ENCODE measurements at places on chromosomes 6 and 20.

DNA sequence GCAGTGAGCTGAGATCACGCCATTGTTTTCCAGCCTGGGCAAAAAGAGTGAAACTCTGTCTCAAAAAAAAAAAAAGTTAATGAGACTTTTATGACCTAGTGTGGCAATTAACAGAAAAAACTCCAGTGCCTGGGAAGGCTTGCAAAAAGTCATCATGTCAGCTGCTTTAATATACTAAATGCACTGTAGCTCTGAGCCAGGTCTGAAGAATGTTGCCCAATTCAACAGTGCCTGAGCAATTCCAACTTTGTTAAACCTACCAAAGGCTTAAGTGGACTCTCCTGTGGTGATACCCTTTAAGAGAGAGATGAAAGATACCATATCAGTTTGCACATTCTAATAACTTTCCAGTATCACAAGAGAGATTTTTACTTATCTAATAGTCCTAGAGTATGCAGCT lies 6.5 kb upstream of the ROS1 start:
- no peak for DNase-seq

- DNase-seq, result no peak
These were observed 22.2 kb upstream of the ATXN1 start for GRCh38 chr6:16783509-16783908.

- DNase-seq, result no peak
These were observed 154.0 kb downstream of the KIF16B start for GRCh38 chr20:16419138-16419715.

GRCh38 chr20:47230811-47231256 lies 125.7 kb downstream of the ZMYND8 start:
- DNase-seq, result peak; percentile 82

DNA sequence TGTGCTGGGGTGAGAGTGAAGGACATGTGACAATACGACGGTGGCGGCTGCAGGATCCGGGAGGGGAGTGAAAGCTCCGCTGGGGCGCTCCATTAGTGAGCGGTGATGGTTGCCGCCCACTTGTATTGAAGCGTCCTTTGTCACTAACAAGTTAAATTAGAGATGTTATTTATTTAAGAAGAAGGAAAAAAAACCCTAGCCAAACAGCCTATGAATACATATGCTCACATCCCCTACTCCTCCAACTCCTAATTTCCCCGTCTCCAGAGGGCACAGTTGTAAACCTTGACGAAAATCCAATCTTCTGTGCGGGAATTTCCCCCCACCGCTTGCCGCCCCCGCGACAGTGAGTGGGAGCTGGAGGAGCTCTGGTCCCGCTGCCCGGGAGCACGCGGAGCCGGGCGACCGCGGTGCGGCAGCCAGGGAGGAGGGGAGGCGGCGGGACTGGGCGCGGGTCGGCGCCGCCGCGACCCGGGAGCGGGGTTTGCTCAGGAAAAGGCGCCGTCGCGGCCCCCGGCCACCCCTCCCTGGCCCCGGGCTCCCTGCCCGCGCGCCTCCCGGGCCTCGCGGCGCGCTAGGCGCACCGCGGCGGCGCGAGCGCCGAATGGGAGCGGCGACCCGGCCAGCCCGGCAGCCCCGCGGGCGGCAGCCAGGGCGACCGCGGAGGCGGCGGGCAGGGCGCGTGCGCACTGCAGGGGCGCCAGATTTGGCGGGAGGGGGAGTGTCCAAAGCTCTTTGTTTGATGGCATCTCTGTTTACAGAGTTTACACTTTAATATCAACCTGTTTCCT lies at the start of gene MYB:
MYB (plus strand) TSS at position 767 of the 791 bp plus-strand sequence. CDS start 206 bp downstream, outside the sequence.
- peak; percentile 62 for DNase-seq

DNA sequence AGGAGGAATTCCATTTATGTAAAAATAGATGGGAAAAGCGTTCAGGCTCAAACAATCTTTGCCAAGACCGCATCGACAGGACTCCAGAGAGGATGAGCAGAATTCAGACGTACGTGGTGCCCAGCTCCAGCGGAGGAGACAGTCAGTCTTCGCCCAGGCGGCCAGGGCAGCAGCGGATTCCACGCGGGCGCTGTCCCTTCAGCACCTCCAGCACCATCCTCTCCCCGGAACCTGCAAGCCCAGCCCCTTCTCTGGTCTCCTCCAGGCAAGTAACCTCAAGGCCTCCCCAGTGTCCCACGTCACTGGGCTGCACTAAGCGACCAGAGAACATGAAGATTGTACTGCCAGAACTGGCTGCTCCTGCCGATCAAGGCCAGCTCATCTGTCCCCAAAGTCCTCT lies 2.8 kb upstream of the KCNQ2 start:
- DNase-seq, result peak; percentile 38

DNA sequence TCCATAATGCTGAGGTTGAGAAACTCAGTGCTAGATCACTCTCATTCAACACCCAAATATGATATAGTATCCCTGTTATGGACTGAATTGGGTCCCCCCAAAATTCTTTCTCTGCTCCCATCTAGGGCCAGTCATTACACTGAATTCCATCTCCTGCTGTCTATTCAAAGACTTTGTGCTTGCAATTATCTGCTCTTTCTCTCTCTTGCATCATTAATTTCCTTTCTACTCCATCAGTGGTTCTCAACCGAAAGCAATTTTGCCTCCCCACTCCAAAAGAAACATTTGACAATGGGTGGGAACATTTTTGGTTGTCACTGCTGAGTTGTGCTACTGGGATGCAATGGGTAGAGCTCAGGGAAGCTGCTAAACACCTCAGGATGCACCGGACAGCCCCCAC lies 271.5 kb upstream of the CDYL start:
- DNase-seq, result no peak

DNA sequence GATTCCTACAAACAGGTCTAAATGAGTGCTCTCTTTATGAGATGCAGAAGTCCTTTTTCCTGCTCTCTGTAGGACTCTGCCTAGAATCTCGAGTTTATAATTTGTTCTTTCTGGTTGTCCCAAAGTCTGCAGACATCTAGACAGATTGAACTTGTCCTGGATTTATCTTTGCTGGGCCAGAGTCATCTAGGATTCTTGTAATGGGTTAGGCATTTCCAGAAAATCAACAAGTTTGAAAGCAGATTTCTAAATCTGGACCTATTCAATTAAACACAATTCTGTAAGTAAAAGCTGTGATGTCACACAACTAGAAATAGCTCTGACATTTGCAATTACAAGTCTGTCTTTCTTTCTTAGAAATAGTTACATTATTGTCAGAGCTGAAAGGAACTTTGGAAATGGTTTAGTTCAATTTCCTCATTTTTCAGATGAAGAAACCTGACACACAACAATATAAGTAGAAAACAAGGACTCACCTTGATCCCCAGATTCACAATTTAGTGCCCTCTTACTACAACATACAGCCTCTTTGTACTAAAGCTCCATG lies 4.2 kb upstream of the RSPO3 start:
- no peak for DNase-seq

GRCh38 chr6:68741501-68742386 lies 106.7 kb downstream of the ADGRB3 start:
- no peak for DNase-seq

- DNase-seq, result no peak
These were observed 121.2 kb downstream of the THBS2 start for GRCh38 chr6:169132352-169132940.

DNA sequence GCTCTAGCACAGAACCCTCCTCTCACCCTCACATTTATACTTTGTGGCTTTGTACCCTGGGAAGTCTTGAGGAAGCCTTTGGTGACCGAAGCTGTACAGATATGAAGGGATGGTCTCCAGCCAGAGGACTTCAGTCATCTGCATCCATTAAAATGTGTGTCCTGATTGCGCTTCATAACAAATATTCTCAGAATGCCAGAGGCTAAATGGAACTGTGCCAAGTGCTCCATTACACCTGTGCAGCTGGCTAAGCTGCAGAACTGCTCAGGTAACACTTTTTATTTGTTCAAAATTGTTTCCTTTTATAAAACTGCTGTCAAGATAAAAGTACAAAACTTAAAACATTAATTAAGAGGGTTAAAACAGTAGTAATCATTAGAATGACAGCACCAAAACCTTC lies 22.3 kb downstream of the TPBG start:
- no peak for DNase-seq

- DNase-seq, result no peak
These were observed 20.1 kb upstream of the NCOA3 start for GRCh38 chr20:47481330-47482216.

DNA sequence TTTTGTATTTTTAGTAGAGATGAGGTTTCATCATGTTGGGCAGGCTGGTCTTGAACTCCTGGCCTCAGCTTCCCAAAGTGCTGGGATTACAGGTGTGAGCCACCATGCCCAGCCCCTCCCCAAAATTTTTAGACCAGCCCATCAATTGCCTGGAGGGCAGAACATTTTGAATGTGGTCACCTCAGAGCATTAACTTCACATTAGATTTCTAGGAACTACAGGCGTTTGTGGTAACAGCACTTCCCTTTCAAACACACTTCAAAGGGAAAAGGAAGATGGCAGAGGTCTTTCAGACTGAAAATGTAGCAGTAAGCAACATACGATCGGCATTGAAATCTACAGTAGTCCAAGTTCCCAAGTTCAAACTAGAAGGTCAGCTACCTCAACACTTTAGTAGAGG lies 12.3 kb upstream of the SLA2 start:
- no peak for DNase-seq

DNA sequence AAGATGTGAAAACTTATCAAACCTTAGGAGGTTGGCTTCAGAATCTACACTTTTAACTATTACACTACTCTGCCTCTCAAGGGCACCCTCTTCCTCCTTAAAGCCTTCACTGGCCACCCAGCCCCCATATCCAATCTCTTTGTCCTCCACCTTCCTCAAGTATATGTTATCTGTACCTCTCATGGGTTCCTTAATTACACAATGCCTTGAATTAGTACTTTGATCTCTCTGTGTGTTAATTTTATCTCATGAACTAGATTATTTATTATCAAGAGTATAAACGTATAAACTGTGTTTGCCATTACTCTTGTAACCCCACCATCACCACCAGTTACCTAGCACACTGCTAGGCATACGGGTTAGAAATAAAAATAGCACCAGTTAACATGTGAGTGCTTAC lies 83.3 kb downstream of the NCR2 start:
- no peak for DNase-seq

DNA sequence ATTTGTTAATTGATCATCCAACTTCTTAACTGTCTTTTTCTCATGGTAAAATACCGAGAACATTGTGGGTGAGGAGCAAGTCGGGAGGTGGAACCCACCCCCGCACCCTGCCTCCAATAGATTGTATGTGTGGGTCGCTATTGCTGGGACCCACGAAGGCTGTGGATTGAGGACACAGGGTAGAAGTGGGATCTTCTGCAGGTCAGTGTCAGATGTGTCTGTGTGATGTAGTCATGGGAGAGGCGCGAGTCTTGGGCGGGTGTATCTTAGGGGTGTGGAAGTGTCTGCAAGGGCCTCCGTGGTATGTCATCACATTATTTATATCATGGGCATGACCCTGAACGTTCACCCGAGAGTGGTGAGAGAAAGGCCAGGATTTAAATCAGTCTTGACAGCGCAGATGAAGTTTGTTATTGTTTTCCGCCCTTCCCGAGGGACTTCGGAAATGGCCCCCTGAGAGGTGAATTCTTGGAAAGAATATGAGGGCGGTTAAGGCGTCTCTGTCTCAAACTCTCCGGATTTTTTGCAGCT lies 472 bp upstream of the PAQR8 start:
- DNase-seq, result peak; percentile 56

DNA sequence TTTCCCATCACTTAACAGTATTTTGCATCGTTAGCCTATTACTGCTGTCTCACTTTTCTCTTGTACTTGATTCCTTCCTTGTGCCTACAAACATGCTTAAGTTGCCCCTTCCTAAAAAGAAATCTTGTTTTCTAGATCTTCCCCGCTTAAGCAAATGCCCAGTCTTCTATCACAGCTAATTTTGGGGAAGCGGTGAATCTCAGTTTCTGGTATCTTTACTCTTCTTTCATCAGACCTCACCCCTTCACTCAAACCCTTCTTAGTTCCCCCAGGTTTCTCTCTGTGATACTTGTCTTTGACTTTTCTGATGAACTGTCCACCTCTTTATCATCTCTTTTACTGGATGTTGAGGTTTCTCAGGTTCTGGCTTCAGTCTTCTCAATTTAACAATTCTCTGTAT lies 14.2 kb downstream of the VAPB start:
- no peak for DNase-seq

DNA sequence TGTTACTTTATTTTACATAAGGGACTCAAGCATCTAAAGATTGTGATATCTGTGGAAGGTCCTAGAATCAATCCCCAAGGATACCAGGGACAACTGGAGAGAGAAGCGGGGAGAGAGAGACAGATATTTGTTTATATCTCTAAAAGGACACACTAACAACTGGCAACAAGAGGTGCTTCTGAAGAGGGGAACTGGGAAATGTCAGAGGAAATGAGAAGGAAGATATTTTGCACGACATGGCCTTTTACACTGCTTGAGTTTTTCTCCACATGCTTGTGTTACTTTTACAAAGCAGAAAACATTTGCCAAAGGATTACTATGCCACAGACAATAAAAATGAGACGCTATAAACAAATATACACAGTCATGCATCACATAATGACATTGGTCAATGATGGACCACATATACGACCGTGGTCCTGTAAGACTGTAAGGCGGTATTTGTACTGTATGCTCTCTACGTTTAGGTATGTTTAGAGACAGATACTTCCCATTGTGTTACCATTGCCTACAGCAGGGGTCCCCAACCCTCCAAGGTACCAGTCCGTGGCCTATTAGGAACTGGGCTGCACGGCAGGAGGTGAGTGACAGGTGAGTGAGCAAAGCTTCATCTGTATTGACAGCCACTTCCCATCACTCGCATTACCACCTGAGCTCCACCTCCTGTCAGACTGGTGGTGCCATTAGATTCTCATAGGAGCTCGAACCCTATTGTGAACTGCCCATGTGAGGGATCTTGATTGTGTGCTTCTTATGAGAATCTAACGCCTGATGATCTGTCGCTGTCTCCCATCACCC lies 64.6 kb upstream of the PTPN1 start:
- DNase-seq, result no peak

GRCh38 chr6:152380351-152380767 lies 256.8 kb downstream of the SYNE1 start:
- DNase-seq, result peak; percentile 86

DNA sequence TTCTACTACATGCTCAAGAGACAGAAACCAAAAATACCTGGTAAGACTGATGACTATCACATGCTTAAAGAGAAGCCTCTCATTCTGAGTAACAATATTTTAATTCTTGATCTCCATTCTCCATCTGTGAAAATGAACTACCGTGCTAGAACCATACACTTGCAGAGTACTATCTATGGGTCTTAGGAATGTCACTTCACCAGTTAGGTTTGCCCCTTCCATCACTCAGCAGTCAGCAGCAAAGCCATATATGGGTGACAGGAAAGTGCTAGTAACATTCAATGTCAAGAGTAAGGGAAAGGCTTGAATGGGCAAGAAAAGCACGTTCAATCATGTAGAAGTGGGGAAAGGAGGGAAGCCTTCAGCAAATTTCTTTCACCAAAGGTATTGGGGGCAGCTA lies 2.3 kb downstream of the DNAAF9 start:
- DNase-seq, result no peak

- DNase-seq, result peak; percentile 58
These were observed 177.5 kb downstream of the TMEM242 start for GRCh38 chr6:157145656-157146285.

GRCh38 chr20:8386991-8387390 lies 254.9 kb downstream of the PLCB1 start:
- DNase-seq, result no peak
